PC-3 (cell line): ENCODE measurements at places on chromosomes 1 and 21. TPM values are rescaled to one million over a fixed set of nuclear protein-coding genes. Genes with fewer than 3 reads are reported as not detected.

GRCh38 chr1:71193153-71193552 is 112.3 kb upstream of the ZRANB2 start:
- H3K27ac ChIP-seq, result no peak overlapping the region
- peaks cover 4% of the 10 kb centered on the region; the same call in 1 of the 2 replicates for H3K27me3 ChIP-seq
- H3K4me1 ChIP-seq, result no peaks in the 10 kb centered on the region
- H3K4me3 ChIP-seq, result no peak overlapping the region

DNA sequence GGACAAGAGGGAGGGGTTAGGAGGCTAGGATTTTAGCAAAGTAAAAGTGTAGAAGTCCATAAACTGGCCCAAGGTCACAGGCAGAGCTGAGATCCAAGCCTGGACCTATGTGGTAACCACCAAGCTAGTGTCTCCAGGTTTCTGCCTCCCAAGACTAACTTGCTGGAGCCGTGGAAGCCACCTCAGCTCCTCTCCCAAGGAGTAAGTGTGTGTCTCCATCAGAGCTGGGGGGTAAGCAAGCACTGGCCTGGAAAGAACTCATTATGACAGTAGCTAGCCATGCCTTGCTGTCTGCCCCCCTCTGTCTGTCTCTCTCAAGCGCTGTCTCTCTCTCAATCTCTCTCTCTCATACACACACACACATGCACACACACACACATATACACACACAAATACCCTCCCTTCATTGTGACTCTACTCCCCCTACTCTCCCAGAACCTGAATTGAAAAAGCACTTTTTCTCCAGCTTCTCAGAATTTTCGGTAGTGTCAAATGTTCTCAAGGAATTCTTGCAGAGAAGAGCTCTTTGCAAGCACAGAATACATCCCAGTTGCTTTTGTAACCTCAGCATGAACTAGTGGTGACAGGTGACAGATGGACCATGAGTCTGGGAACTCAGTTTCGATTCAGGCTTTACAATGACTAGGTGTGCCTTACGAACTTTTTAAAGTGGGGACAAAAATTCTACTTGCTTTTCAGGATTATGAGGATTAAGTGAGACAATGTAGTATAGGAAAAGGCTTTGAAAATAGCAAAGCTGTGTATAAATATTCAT is 238.0 kb upstream of the FGGY start:
- H3K27ac ChIP-seq, result no peak overlapping the region
- no peak for DNase-seq
- no peaks in the 10 kb centered on the region for H3K36me3 ChIP-seq
- peaks cover 12% of the 10 kb centered on the region for H3K4me1 ChIP-seq
- H3K27me3 ChIP-seq, result no peaks in the 10 kb centered on the region

DNA sequence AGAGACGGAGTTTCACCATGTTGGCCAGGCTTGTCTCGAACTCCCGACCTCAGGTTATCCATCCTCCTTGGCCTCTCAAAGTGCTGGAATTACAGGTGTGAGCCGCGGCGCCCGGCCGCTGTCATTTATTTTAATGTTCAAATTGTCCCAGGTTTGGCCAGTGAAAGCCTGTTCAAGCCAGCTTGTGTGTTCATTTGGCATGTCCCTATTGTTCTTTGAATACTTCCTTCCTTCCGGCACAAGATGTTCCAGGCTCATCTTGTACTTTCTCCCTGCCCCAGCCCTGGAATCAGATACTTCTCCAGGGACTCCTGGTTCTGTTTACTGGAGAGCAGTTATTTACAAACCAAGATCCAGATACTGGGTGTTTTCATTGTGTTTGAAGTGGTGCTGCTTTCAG is 37.0 kb downstream of the ZBTB8B start:
- no peak overlapping the region for H3K27ac ChIP-seq
- DNase-seq, result no peak
- H3K4me1 ChIP-seq, result no peaks in the 10 kb centered on the region
- no peaks in the 10 kb centered on the region for H3K36me3 ChIP-seq
- H3K27me3 ChIP-seq, result no peaks in the 10 kb centered on the region

- peaks cover 33% of the 10 kb centered on the region for H3K4me1 ChIP-seq
- no peaks in the 10 kb centered on the region for H3K36me3 ChIP-seq
- H3K4me3 ChIP-seq, result no peak overlapping the region
- no peak for DNase-seq
- no peak overlapping the region for H3K27ac ChIP-seq
- H3K27me3 ChIP-seq, result no peaks in the 10 kb centered on the region
Measured at GRCh38 chr21:34695434-34695833, 26.6 kb downstream of the CLIC6 start.

DNA sequence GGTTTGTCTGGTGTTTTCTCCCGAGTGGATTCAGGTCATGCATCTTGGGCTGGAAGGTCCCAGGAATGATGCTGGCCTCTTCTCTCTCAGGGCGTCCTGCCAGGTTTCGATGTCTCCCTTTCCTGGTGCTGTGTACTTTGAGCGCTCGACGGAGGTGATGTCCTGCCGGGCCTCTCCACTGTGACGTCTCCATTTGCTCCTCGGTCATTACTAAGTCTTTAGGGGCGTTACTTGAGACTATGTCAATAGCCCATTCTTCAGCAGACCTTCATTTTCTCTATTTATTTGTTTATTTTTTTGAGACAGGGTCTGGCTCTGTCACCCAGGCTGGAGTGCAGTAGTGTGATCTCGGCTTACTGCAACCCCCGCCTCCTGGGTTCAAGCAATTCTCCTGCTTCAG is 37.2 kb upstream of the TNFRSF1B start:
- H3K4me3 ChIP-seq, result no peak overlapping the region
- no peaks in the 10 kb centered on the region for H3K36me3 ChIP-seq
- H3K27me3 ChIP-seq, result no peaks in the 10 kb centered on the region
- peaks cover 16% of the 10 kb centered on the region for H3K4me1 ChIP-seq
- DNase-seq, result no peak

DNA sequence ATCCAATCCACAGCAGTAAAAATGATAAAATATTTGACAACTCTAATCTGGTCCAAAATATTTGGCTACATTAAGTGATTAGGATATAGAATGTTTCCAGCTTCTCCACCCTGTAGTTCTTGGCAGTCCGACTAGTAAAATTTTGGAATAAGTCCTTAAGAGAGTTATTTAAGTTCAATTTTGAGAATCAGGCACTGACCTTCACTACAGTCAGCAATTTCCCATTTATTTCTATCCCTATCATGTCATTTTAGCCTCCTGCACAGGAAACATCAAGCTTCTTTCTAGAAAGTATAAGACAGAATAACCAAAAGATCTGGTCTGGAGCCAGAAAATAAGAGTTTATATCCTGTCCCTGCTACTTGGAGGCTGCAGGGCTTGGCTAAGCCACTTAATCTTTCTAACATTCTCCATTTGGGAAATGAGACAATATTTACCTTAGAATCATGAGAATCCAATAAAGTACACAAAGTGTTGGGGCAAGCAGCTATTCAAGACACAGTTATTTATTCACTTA is 162.2 kb downstream of the DPYD start:
- H3K27me3 ChIP-seq, result no peaks in the 10 kb centered on the region
- DNase-seq, result peak; percentile 60
- H3K27ac ChIP-seq, result peak overlapping the region; percentile 23
- peaks cover 19% of the 10 kb centered on the region for H3K4me1 ChIP-seq
- no peak overlapping the region for H3K4me3 ChIP-seq
- H3K36me3 ChIP-seq, result no peaks in the 10 kb centered on the region

- H3K36me3 ChIP-seq, result no peaks in the 10 kb centered on the region
- no peaks in the 10 kb centered on the region for H3K4me1 ChIP-seq
- DNase-seq, result peak; percentile 79
- H3K27me3 ChIP-seq, result 0 out of 2 replicates have a peak, but pooled peaks cover 3% of the 10 kb centered on the region
- no peak overlapping the region for H3K4me3 ChIP-seq
- H3K27ac ChIP-seq, result no peak overlapping the region
Measured at GRCh38 chr1:207997486-207998268, 86.8 kb upstream of the CD34 start.

DNA sequence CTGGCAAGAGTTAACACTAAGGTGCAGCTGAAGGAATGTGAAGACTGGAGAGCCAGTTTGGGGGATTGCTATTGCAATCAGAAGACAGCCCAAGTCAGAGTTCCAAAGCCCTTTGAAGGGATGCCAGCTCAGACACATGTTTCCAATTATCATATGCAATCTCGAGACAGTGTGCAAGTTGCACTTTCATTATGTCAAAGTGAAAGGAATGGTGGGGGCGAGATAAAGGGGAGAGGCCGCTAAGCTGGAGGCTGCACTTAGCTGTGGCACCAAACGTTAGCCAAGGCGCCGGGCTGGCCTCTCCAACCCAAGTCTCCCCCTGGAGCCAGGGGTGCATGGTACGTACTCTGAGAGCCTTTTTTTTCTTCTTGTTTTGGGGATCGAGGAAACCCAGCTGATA is 58.0 kb downstream of the NGF start:
- no peaks in the 10 kb centered on the region for H3K36me3 ChIP-seq
- H3K27me3 ChIP-seq, result no peaks in the 10 kb centered on the region
- no peak overlapping the region for H3K27ac ChIP-seq
- H3K4me3 ChIP-seq, result no peak overlapping the region
- H3K4me1 ChIP-seq, result no peaks in the 10 kb centered on the region

DNA sequence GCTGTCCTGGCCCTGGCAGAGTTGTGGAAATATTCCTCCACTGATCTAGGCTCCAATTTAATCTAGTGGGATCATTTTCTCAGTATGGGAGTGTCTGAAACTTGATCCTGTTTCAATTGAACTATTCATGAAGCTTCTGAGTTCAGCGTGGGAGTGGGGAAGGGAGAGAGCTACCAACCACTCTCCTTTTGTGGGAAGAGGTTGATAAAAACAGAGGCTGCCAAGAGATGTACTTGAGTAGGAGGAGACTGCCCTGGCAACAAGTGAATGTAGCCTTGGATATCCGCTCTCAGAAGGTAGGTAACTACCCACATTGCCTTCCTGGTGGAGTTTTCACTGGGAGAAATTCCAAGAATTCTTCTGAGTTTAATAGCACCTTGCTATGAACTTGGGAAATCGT is at the start of gene CTXND2:
Gene CTXND2 (plus strand): TSS at position 119 of the 400 bp plus-strand sequence. CDS start 25,179 bp downstream, outside the sequence.
- no peak within 1 kb of the TSS for H3K27ac ChIP-seq
- no peak within 1 kb of the TSS for H3K4me3 ChIP-seq
- H3K4me1 ChIP-seq, result 0 out of 2 replicates have a peak, but pooled peaks cover 4% of the 10 kb centered on the region
- no peaks in the 10 kb centered on the region for H3K27me3 ChIP-seq
- DNase-seq, result peak; percentile 20
- H3K36me3 ChIP-seq, result no peaks in the 10 kb centered on the region

GRCh38 chr1:36239941-36240637 is 15.8 kb downstream of the THRAP3 start:
- H3K4me1 ChIP-seq, result no peaks in the 10 kb centered on the region
- no peaks in the 10 kb centered on the region for H3K27me3 ChIP-seq
- no peak for DNase-seq
- H3K36me3 ChIP-seq, result peaks cover 29% of the 10 kb centered on the region

DNA sequence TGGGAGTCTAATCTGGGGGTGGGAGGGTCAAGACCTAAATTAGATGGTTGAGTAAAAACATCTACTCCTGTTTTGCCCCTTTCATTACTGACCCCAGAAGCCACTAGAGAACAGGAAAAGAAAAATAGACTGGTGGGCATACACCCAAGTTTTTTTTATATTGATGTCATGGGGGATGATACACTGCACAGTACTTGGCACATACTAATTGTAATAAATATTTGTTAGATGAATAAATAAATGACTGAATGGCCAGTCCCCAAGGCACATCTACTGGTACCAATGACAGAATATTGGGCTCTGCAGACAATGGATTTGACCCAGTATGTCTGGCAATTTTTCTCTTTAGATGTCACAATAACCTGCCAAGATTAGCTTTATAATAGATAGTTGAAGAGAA is 36.8 kb upstream of the PTBP2 start:
- H3K4me3 ChIP-seq, result no peak overlapping the region
- no peaks in the 10 kb centered on the region for H3K27me3 ChIP-seq
- no peaks in the 10 kb centered on the region for H3K36me3 ChIP-seq
- no peak for DNase-seq
- no peak overlapping the region for H3K27ac ChIP-seq
- no peaks in the 10 kb centered on the region for H3K4me1 ChIP-seq

- H3K4me1 ChIP-seq, result no peaks in the 10 kb centered on the region
- no peak overlapping the region for H3K27ac ChIP-seq
- no peaks in the 10 kb centered on the region for H3K27me3 ChIP-seq
- no peak for DNase-seq
- H3K4me3 ChIP-seq, result no peak overlapping the region
Measured at GRCh38 chr1:183776731-183777130, 28.2 kb upstream of the RGL1 start.

DNA sequence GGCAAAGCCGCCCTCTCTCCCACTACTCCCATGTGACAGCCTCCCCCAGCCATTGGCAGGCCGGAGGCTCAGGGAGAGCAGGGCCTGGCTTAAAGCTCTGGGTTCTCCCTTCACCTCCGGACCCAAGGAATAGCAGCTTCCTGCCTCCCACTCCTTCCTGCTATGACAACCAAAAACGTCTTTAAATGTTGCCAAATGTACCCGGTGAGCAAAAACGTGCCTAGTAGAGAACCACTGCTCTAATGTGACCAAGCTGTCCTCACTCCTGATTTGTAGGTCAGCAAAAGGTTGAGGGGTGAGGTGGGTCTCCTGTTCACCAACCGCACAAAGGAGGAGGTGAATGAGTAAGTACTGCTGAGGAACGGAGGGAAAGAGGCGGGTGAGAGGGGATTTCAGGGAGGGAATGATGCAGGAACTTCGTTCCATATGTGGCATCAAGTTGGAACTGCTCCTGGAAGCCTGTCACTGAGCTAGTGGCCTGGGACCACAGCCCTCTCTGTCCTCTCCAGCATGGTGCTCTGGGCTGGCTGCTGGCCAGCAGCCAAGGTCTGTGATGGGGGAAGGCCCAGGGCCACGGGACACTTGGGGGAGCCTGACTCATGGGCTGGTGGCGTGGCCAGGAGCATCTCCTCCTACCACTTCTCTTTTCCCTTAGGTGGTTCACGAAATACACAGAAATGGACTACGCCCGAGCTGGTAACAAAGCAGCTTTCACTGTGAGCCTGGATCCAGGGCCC is 5.7 kb downstream of the MRTO4 start:
- no peak for DNase-seq
- H3K27ac ChIP-seq, result no peak overlapping the region
- peaks cover 15% of the 10 kb centered on the region for H3K4me1 ChIP-seq

- no peak overlapping the region for H3K27ac ChIP-seq
- no peak for DNase-seq
- peaks cover 41% of the 10 kb centered on the region for H3K27me3 ChIP-seq
- H3K36me3 ChIP-seq, result no peaks in the 10 kb centered on the region
- no peaks in the 10 kb centered on the region for H3K4me1 ChIP-seq
- H3K4me3 ChIP-seq, result no peak overlapping the region
Measured at GRCh38 chr21:37805266-37805665, 111.0 kb downstream of the KCNJ6 start.

DNA sequence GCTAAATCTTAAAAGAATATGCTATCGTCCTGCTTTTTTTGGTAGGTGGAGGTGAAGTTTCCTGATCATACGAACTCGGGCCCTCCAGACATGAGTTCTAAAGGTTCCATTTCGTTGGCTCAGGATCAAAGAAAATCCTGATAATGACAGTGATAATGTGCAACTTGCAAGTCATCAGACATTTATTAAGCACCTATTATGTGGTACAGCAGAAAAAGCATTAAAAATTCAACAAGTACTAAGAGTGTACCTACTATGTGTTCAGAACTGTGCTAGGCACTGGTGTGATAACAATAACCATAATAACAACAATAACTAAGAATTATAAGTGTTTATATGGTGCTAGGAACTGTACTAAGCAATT is 3.9 kb upstream of the IER5 start:
- peaks cover 1% of the 10 kb centered on the region for H3K36me3 ChIP-seq
- H3K27me3 ChIP-seq, result no peaks in the 10 kb centered on the region
- peaks cover 18% of the 10 kb centered on the region for H3K4me1 ChIP-seq
- H3K27ac ChIP-seq, result no peak overlapping the region

APOBEC4 gene
- total RNA-seq, result not detected in 2 replicates

ACKR1 gene
- total RNA-seq, result not detected in 2 replicates

MCOLN2 gene
- total RNA-seq, result 11.7 and 24.6 TPM in 2 replicates

SLC16A4 gene
- total RNA-seq, result 0.22 and 0.29 TPM in 2 replicates

VWA5B1 gene
- total RNA-seq, result not detected in 2 replicates

MMP23B gene
- total RNA-seq, result 25.9 and 28.4 TPM in 2 replicates

GRHL3 gene
- 3.5 and 7.8 TPM in 2 replicates for total RNA-seq

TMEM269 gene
- total RNA-seq, result 0.11 TPM in 1 of 2 replicates, not detected in the other

CFAP141 gene
- not detected in 2 replicates for total RNA-seq
